ENCODE measurements at places on chromosomes 11 and 22.

- no peak for DNase-seq
Measured at GRCh38 chr11:127632546-127632945, 632.0 kb upstream of the KIRREL3 start.

- no peak for DNase-seq
Measured at GRCh38 chr11:65865550-65866172, 5.4 kb downstream of the MUS81 start.

DNA sequence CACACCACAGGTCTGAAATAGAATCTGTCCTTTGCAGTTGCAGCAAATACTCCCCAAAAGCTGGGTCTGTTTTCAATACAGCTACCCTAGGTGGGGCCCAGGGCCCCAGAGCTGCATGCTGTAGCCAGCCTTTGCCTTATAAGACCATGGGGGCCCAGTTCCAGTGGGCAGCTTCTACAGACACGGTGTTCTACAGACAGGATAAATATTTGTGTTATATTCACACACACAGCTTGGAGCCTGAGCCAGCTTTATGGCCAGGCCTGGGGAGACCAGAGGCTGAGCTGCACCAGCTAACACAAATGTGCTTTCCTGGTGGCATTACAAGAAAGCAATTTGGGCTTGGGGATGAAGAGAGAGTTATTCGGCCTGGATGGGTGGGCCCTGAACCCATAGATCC, 151.8 kb upstream of the NCAM1 start:
- DNase-seq, result no peak

- no peak for DNase-seq
Measured at GRCh38 chr11:123161376-123162030, 33.5 kb downstream of the CLMP start.

DNA sequence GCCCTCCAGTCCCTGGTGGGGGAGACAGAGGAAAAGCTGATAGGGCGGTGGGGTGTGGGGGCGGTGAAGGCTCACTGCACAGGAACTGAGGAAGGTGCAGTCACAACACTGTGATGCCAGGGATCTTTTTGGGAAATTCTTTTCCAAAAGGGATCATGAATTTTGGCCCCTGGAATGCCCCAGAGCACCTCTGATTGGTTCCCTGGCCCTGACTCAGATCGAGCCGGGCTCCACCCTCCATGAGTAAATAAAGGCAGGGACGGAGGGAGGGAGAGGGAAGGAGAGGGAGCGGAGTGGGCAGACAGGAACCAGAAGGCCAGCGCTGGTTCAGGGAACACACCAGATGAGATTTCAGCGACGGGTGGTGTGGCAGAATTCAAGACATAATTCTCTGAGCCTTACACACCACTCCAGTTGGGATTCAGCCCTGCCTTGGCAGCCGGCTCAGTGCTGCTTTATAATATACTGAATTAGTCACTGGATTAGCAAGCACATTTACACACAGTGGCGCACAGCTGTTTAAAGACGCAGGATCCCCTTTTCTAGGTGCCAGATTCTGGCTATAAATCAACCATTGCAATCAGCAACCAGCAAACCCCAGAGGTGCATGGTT, 80.3 kb downstream of the ETS1 start:
- DNase-seq, result no peak
